SK-N-DZ (cell line): ENCODE measurements at places on chromosomes 6 and 20.

DNA sequence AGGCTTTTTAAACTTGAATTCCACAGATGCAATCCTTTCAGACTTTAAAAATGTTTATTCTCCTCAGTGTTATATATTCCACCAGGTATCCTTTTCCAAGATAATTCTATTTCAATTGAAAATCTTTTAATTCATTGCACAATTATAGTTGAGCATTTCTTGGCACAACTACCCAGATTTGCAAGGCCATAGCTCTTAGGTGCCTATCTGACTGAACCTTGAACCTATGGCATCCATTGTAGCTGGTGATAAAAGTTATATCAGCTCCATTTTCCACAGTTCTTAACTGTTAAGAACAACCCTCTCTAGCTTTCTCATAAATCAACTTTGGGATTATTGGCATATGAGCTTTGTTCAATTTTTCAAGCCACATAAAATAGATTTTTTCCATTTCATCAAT, 42.4 kb downstream of the PACRG start:
- DNase-seq: no peak

GRCh38 chr6:39225946-39226437, 3.3 kb downstream of the KCNK5 start:
- DNase-seq: no peak

GRCh38 chr6:154888421-154889295, 106.5 kb upstream of the TIAM2 start:
- DNase-seq: no peak

DNA sequence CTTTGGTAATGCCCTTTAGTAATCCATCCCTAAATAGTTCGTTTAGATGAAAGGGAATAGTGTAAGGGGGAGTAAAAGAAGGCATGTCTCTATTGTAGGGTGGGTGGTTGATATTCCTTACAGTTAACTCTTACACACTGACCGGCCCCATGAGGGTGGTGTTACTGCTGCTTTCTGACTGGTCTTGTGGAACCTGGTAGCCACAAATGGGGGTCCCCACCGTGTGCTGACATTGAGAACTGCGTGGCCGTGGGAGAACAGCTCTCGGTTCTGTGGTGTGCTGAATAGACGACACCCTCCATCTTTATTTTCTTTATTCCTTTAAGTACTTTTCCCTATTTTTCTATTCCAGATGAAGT, 19.3 kb downstream of the MRAP2 start:
- DNase-seq: no peak

DNA sequence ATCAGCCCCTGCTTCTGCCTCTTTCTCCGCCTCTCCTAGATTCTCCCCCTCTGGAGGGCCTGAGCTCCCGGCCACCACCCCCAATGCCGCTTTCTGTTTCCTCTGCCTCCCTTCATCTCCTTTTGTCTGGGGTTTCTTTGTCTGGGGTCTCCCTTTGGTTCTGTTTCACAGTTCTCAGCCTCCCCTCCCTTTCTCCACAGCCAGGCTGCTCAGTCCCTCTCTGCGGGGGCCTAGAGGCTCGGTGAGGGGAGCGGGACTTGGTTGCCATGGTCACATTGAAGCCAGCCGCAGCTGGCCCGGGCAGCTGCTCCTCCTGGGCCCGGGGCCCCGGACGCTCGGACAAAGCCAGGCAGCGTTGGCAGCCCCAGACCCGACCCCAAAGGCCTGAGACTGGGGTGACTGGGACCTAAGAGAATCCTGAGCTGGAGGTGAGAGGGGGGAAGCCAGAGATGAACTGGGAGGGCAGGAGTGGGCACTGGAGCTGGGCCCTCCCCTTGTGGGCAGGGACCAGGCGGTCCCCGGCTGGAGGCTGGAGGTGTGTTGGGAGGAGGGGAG, 3.5 kb upstream of the DDR1 start:
- peak; percentile 21 for DNase-seq
